ENCODE measurements at places on chromosomes 2 and 18.
A peak's percentile ranks its signal among the peaks of the same experiment; 100 is the strongest.

DNA sequence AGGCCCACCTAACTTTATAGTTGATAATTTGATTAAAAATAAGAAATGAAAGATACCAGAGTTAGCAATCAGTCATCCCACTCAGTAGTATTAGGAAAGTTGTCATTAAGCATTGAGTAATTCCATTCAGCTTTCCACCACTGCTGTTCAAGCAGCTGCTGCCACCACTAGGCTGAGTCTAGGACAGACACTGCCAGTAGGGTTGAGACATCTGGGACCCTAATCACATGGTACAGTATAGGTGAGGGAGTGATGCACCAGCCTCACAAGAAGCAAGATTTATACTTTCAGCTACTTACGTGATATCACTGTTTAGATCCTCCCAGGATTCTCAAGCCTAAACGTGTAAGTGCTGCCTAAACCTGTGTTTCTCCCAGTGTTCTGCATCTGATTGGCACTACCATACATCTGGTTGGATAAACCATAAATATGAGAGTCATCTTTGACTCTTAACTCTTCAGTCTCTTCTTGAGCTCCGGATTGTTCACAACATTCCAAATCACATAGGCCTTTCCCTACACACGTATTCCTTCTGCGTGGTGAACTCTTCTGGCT lies 3.2 kb downstream of the UBXN4 start:
- DNase-seq: peak; percentile 47

GRCh38 chr2:129253461-129253812 lies 726.0 kb upstream of the RAB6C start:
- no peak for DNase-seq

GRCh38 chr2:241637795-241638660 lies 535 bp downstream of the ATG4B start:
- DNase-seq: peak; percentile 66

GRCh38 chr2:175889701-175890302 lies 112.3 kb downstream of the LNPK start:
- DNase-seq: no peak

DNA sequence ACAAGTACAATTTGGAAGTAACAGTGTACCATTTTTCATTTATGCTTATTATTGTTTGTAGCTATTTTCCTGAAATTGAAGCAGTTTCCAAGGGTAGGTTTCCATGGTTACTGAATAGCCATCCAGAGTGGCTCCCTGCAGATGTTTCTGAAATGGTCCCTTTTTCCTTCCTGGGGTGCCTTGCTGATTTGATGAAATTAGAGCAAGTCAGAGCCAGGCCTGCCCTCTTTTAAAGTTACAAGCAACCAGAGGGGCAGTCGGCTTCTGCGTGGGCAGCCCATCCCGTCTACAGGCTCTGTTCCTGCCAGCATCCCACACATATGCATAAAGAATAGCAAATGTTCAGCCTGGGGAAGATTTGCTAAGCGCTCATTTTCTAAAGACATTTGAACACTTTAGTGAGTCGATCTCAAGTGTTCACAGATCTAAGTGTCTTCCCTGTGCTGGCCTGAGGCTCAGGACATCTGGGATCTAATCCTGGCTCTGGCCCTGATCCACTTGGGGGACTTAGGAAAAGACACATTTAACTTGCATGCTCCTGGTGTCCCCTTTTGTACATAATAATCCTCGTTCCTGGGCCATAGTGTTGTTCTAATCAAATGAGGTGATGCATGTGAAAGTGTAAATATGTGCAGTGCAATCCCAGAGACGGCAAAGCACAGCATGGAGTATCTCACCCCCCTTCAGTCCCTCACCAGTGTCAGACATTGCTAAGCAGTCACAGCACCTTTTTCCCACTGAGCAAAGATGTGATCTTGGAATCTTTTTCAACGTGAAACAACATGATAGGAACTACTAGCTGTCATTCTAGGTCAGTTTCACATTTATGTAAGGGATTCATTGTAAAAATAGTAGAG lies 92.2 kb downstream of the STPG4 start:
- no peak for DNase-seq

- no peak for DNase-seq
Measured at GRCh38 chr2:191638079-191638801, 39.7 kb upstream of the NABP1 start.

- DNase-seq: no peak
Measured at GRCh38 chr18:45551142-45551815, 64.0 kb upstream of the SLC14A2 start.

DNA sequence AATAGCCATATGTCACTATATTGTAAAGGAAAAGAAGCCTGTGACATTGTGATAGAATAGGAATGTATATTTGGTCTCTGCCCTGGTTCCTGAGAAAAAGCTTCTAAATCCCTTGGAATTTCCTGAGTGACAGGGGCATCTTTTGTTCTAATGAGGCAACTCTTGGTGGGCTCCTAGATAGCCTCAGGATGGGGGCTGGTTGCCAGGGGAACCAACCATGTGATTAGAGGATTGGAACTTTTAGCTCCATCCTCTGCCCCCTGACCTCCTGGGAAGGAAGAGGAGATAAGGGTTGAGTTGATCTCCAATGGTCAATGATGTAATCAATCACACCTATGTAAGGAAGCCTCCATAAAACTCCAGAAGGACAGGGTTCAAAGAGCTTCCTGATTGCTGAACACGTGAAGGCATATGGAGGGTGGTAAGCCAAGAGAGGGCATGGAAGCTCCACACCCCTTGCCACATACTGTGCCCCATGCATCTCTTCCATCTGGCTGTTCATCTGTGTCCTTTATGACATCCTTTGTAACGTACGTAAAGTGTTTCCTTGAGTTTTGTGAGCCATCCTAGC lies 2.9 kb upstream of the ME2 start:
- no peak for DNase-seq

DNA sequence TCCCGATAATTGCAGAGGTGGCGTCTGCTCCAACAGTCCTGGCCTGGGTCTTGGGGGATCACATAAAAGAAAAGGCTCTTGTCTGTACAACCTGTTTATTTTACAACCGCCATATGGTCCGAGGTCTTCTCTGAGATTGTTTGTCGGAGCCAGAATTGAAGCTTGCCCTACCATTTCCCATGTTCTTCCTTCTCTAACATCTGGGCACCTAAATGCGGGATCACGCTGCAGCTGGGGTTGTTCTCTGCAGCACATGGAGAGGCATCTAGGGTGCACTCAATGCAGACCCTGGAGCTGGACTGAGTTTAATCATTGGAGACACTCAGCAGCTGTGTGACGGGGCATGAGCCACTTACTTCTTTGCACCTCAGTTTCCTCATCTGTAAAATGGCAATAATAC lies 107.7 kb downstream of the ACKR3 start:
- DNase-seq: no peak

GRCh38 chr2:11687736-11688135 lies 17.7 kb upstream of the NTSR2 start:
- DNase-seq: no peak

GRCh38 chr2:4024605-4025004 lies 321.2 kb downstream of the DCDC2C start:
- DNase-seq: no peak

DNA sequence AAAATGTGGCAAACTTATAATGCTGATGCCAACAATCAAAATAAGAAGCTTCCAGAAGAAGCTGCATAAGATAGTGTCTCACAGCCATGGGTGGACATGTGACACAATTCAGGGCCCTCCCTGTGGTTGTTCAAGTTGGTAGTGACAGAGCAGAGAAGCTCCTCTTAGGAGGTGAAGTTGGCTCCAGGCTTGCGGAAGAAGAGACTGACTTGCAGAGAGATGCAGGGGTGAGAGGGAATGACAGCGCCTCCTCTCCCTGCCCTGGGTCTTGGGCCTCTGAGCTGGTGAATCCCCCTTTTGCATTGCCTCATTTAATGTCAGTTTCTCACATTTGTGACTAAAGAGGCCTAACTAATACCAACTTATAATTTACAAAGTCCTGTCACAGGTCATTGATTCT lies 23.0 kb upstream of the RHOB start:
- DNase-seq: no peak

DNA sequence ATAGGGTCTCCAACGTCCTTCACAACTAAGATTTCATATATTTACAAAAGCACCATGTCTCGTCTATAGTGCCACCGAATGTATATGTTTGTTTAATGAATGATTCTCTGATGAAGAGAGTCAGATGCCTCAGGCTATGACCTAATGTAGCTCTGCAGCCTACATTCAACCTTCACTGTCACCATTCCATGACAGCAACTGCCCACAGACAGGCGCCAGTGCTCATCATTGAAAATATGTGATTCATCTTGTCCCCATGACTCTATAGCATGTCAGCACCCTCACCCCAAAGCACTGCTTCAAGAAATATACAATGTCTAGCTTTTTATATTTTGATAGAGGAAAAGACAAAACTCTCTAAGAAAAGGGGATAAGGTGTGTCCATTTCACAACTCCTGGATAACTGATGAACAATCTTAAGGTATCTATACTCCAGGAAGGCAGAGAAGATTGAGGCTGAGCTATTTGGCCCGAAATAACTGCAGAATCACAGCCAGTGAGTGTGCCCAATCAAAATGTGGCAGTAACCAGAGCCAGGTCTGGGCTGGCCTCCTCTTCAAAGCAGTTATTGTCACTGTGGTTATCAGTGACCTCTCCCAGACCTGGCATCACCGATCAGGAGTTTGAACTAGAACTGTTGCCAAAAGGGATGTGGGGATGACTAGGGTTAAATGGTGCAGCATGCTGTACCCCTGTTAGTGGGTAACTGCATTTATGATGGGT lies 246.6 kb downstream of the SETBP1 start:
- DNase-seq: no peak

- no peak for DNase-seq
Measured at GRCh38 chr2:127416506-127417001, 1.7 kb upstream of the PROC start.

GRCh38 chr2:60565472-60565871 lies 12.0 kb upstream of the BCL11A start:
- DNase-seq: no peak

DNA sequence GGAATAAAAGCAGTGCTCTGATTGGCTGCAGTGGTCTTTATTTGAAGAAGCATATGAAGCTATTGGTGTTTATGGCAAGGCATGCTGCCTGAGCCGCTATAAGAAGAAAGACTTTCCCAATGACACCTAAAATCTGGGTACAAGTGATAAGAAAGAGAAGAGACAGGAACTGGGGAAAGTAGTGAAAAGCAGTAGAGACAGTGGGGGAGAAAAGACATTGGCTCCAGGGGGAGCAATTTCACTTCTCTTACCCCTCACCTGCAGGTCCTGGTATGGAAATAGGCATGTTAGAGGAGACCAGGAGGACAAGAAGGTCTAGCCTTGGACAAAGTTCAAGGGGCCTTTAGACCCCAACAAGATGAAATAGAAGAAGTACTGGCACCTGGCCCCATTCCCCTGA lies 47.1 kb downstream of the PLCL1 start:
- DNase-seq: no peak

DNA sequence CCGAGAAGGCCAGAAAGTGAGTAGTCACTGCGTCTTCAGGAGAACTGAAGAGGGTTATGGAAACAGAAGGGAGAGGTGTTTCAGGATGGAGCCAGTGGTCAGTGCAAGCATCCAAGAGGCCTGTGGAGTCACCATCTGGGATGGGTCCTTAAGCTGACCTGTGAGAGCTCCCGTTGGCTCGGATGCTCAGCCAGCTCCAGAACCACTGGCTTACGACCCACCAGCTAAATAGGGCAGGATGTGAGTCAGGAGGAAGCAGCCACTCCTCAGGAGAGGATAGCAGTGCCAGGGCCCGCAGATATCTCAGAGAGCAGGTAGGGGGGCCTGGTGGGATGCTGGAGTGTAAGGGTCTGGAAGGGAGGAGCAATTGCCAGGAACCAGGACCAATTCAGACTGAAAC lies 63.1 kb upstream of the B3GNT7 start:
- DNase-seq: no peak

- no peak for DNase-seq
Measured at GRCh38 chr2:6971502-6971901, 54.3 kb downstream of the RNF144A start.

DNA sequence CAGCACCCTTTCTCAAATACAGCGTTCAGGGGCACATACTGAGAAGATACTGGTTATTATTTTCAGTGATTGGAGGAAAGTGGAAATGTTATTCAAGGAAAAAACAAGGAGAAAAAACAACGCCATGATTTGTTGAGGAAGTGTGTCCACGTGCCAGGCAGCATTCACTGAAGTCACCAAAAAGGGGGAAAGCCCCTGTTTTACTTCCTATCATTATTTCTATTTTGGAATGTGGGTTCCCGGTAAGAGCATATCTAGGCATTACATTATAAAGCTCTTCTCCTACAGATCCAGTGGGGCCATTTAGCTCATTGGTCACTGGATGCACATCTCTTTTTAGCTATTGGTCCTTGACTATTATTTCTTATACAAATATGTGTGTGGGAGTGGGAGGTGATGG lies 518.7 kb downstream of the TXNL1 start:
- DNase-seq: no peak

- no peak for DNase-seq
Measured at GRCh38 chr18:46915800-46916550, 1.3 kb downstream of the PIAS2 start.

DNA sequence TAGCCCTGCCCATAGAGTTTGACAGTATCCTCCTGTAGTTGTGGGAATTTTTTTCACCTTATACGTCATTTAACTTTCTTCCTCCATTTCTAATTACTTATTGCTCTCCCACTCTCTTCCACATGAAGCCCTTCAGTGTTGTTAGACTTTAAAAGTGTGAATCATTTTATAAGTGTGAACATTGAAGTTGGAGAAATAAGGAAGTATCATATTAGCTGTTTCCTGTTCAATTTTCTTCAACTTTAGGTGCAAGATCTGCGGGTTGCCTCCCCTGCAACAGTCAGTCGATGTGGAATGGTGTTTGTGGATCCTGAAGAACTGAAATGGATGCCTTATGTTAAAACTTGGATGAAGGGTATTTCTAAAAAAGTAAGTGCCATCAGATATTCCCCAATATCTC lies 138.1 kb downstream of the DNAH6 start:
- no peak for DNase-seq

Measured in CD4-positive, CD25-positive, alpha-beta regulatory T cell (primary cell).